Stimulated activated CD8-positive, alpha-beta memory T cell treated with anti-CD3 and anti-CD28 coated beads, Interleukin-4, amount 100 ng/mL, for 1 hour (primary cell): ENCODE measurements at places on chromosomes 5 and 9.
A peak's percentile ranks its signal among the peaks of the same experiment; 100 is the strongest.

- DNase-seq, result no peak
Measured at GRCh38 chr9:109811876-109812275, 31.9 kb downstream of the PALM2AKAP2 start.

DNA sequence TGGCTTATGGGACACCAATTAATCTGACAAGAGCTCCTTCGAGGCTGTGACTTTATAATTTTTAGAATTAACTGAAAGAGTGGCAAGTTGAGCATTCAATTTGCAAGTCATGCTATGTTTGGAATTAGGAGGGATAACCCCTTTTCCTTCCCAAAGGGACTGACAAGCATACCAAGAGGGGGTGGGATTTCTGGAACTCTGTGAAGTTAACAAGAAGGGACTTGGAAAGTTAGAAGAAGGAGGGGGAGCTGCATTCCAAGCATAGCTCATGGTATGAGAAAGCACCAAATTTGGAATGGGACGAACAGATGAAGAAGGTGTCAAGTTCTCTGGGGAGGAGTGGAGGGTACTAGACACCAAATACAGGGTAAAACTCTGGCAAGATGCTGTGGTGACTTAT is 8.9 kb upstream of the PALM2AKAP2 start:
- no peak for DNase-seq

- DNase-seq, result no peak
Measured at GRCh38 chr9:69223605-69224004, 49.5 kb downstream of the TJP2 start.

GRCh38 chr5:67416133-67416937 is 219.7 kb upstream of the CD180 start:
- DNase-seq, result no peak

GRCh38 chr5:143395638-143396352 is 7.7 kb downstream of the NR3C1 start:
- DNase-seq, result no peak

- no peak for DNase-seq
Measured at GRCh38 chr5:159409801-159410200, 79.5 kb upstream of the IL12B start.

DNA sequence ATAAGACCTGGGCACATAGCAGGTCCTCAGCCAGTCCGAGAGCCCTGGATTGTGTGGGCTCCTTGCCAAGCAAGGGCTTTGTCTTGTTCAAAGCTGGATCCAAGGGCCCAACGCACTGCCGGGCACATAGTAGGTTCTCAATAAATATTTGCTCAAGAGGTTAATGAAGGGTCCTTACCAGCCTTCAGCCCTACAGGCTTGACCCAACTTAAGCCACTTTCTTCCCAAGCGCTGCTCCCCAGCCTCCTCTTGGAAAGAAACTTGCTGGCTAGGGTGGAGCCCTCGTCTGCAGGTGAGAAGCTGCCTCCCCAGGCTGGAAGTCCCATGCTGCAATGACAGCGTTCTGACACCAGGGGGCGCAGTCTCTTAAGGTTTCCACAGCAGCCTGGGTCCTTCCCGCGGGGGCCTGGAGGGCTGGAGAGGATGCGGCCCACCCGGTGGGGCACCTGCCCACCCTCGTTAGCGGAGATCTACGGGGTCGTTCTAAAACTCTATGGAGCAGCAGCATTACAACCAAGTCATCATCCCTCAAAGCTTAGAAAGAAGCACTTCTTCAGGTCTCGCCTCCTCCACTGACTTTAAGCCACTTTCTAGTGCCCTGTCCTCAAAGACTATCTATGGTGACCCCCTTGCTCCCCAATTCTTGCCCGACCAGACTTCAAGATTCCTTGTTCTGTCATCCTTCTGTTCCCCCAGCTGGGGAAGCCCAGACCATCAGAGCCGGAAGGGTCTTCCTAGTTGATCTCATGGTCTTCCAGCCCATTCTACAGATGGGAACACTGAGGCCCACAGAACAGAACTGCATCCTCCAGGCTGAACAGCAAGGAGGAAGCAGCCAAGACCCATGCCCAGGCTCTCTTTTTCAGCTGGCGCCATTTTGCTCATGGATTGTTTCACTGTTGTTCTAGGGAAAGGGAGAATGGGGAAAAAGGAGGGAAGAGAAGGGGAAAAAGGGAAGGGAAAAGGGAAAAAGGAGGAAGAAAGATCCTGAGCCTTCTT is 115.4 kb downstream of the LHX2 start:
- DNase-seq, result peak; percentile 54

DNA sequence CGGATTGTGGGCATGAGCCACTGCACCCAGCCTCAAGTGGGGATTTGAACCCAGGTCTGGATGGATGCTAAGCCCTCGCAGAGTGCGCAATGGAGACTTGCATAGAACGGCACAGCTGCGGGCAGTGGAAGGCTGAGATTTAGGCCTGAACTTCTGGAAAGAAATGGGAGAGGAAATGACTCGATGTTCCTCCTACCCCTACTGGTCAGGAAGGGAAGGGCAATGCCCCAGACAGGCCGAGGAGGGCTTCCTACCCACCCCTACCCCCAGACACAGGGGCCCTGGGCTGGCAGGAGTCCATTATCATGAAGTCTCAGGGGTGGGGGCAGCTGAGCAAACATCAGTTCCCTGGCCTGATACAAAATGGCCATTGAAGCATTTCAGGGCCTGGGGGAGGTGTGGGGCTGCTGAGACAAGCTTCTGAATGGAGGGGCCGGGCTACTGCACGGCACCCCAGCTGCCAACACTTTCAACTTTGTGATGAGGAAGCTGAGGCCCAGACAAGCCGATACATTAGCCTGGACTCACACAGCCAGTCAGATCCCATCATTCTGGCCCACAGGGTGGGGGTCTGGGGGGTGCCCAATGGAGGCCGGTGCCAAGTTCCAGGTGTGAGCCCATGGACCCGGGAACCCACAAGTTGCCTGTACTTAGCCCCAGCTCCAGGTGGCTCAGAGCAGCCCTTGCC is 13.5 kb upstream of the WDR38 start:
- no peak for DNase-seq

- no peak for DNase-seq
Measured at GRCh38 chr5:174501461-174502069, 222.8 kb upstream of the MSX2 start.

DNA sequence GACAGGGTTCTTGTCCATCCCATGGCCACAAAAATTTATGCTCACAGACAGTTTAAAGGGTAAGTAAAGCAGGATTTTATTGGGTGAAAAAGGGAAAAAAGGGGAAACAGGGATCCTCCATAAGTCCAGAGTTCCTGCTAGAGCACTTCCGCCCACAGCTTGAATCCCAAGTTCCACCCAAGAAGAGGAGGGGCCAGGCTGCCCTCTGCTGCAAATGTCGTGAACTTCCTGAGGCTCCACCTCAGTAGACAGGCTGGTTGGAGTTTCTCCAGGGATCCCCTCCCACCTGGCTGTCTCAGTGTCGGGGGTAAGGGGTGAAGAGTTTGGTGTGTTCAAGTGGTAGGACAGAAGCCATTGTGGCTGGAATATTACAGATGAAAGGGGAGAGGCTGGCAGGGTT is 275.0 kb upstream of the SGCD start:
- DNase-seq, result no peak

DNA sequence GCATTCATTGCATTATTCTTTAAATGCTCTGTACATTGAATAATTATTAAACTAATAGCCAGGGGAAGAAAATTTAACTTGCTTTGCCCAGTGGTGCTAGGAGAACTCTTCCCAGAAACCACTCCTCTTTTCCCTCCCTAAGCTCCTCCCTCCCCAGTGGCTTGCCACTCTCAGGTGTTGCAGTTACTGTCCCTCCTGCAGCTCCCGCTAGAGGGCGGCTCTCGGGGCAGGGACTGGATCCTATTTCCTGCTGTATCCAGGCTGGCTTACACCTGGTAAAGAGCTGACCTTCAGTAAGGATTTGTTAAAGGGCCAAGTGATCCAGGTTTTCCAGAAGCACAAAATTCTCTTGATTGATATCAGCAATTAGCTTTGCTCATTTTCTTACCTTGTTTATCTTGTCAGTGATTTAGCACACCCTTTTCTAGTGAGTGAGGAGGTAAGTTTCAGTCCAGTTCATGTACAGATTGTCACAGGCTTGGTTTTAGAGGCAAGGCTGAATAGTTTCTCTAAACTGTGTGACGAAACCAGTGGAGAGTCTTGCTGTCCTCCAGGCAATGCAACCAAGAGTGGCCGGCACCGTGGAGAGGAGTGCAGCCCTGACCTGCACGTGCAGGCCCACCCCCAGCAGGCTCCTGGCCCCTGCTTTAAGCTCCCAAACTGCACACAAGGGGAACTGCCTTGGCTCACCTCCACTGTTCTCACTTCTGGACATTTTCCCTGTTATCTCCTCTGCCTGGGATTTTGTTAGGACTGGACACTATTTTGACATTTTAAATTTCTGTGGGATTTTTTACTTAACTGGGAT is 423.8 kb downstream of the SPOCK1 start:
- no peak for DNase-seq
